ENCODE measurements at places on chromosomes 6 and 20. TPM values are rescaled to one million over a fixed set of nuclear protein-coding genes. Genes with fewer than 3 reads are reported as not detected.

KIFC1 gene
- 1.1 TPM for total RNA-seq

FOXQ1 gene
- total RNA-seq: 0.09 TPM

TTK gene
- 1.2 TPM for total RNA-seq

THBS2 gene
- not detected for total RNA-seq

MUCL3 gene
- not detected for total RNA-seq

SLC17A1 gene
- total RNA-seq: not detected

ARMH2 gene
- 4.6 TPM for total RNA-seq

TRIM40 gene
- not detected for total RNA-seq

CDC5L gene
- 18.8 TPM for total RNA-seq

CTSA gene
- total RNA-seq: 55.5 TPM

LRRC73 gene
- 0.53 TPM for total RNA-seq

ULBP3 gene
- total RNA-seq: 0.43 TPM

GRCh38 chr6:54115966-54116365, 4.7 kb downstream of the MLIP start:
- H3K4me3 ChIP-seq: no peak overlapping the region
- no peaks in the 10 kb centered on the region for H3K4me1 ChIP-seq
- H3K27ac ChIP-seq: no peak overlapping the region
- no peak for DNase-seq

DNA sequence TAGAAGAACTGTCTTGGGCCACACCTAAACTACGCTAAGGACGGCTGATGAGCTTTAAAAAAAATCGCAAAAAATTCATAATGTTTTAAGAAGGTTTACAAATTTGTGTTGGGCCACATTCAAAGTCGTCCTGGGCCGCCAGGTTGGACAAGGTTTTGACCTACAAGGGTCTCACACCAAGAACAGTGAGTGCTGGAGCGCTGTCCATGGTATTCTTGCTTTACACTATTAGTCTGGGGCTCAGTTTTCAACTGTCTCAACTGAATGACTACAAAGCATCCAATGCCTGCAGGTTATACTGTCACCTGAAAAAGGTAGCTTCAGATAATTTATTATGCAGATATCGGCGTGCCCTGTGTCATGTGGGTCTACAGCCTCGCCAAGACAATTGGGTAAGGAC, 3.7 kb upstream of the FAXC start:
- H3K4me1 ChIP-seq: no peaks in the 10 kb centered on the region
- peaks cover 13% of the 10 kb centered on the region for H3K27me3 ChIP-seq
- H3K27ac ChIP-seq: no peak overlapping the region
- no peak for DNase-seq

GRCh38 chr6:3139090-3139903, 18.0 kb downstream of the TUBB2A start:
- DNase-seq: no peak
- H3K27ac ChIP-seq: no peak overlapping the region
- no peak overlapping the region for H3K4me3 ChIP-seq
- H3K4me1 ChIP-seq: no peaks in the 10 kb centered on the region

DNA sequence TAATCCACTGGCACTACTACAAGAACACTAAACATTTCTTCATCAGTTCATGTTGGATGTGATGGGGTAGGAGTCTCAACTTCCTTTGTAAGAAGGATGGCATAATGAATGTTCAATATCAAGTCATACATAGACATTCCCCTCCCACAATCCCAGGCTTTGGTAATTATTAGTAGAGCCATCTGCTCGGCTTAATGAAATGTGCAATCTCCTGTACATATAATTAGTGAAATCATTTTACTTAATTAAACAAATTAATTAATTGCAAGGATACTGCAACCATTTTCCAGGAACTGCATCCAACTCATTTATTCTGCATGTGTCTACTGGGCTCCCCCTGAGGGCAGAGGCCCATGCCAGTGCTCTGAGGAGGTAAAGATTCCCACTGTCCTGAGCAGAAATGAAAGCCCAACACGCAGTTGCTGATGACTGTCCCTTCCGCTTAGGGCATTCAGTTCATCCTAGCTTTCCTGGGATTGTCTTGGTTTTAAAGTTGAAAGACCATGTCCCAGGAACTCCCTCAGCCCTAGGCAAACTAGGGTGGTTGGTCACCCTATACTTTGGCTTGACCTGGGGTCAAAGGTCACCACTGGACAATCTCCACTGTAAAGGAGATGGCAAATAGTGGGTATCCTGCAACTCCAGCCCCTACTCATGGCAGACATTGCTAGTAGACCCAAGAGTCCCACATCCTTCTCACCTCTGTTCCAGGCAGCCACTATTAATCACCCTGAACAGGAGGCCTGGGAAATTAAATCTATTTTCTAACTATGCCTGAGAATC, 109.8 kb downstream of the TRERF1 start:
- no peak overlapping the region for H3K4me3 ChIP-seq
- H3K36me3 ChIP-seq: no peaks in the 10 kb centered on the region
- H3K27ac ChIP-seq: no peak overlapping the region
- no peaks in the 10 kb centered on the region for H3K4me1 ChIP-seq
- no peaks in the 10 kb centered on the region for H3K27me3 ChIP-seq

DNA sequence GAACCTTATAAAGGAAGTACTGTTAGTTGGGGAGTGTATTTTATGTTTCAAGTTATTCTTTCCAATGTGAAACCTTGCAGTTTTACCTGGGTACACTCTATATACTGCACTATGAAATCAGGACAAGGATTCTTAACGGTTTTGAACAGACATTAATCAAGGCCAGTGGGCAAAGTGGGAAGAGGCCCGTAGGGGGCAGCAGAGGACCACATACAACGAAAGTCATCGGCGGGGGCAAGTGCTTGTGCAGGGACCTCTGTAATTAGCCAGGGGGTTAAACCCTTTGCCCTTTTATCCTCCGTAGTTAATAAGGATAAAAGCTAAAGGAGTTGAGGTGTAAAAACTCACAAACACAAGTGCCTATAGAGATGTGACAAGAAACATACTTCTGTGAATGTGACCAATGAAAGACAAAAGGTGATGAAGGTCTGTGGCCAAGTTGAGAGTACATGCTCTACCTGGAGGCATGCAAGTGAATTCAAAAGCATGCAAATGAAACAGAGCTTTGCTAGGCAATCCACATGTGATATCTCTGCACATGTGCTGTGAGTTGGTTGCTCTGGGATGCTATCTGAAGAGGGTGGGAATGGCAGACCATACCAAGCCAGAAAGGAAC, 392.7 kb upstream of the MAN1A1 start:
- no peak overlapping the region for H3K27ac ChIP-seq
- no peaks in the 10 kb centered on the region for H3K36me3 ChIP-seq
- no peak overlapping the region for H3K4me3 ChIP-seq
- H3K4me1 ChIP-seq: no peaks in the 10 kb centered on the region
- no peak for DNase-seq

GRCh38 chr6:26272171-26272637, 92.8 kb upstream of the BTN3A2 start:
- H3K27ac ChIP-seq: peak overlapping the region; percentile 89
- peaks cover 18% of the 10 kb centered on the region for H3K4me1 ChIP-seq
- DNase-seq: peak; percentile 51
- H3K4me3 ChIP-seq: peak overlapping the region; percentile 71
- no peaks in the 10 kb centered on the region for H3K36me3 ChIP-seq

DNA sequence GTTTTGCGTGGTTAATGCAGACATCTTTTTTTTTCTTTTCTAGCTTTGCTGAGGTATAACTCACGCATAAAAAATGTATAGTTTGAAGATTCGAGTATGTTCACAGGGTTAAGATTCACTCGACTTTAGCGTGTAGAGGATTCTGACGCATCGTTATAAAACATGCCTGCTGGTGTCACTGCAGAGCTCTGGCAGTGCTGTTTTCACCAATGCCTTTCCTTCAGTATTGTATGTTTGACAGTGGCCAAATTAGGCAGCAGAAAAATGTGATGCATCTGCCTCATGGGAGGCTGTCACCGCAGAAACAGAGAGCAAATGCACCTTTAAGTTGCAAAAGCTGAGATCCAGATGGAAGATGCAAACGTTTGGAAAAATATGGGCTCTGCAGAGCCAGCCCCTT, 18.0 kb upstream of the SIRPB2 start:
- peak; percentile 48 for DNase-seq
- H3K27me3 ChIP-seq: peaks cover 10% of the 10 kb centered on the region
- H3K4me1 ChIP-seq: no peaks in the 10 kb centered on the region
- H3K27ac ChIP-seq: no peak overlapping the region

GRCh38 chr20:19974630-19975435, 42.3 kb upstream of the NAA20 start:
- DNase-seq: no peak
- no peaks in the 10 kb centered on the region for H3K36me3 ChIP-seq
- peaks cover 13% of the 10 kb centered on the region for H3K4me1 ChIP-seq
- H3K27me3 ChIP-seq: no peaks in the 10 kb centered on the region

GRCh38 chr20:37345339-37346235, at the start of gene SRC:
Gene SRC (plus strand): TSS chr20:37346140. CDS start chr20:37384154, 38,014 bp downstream.
- DNase-seq: peak; percentile 25
- no peaks in the 10 kb centered on the region for H3K36me3 ChIP-seq
- no peak within 1 kb of the TSS for H3K27ac ChIP-seq
- peaks cover 22% of the 10 kb centered on the region for H3K4me1 ChIP-seq

GRCh38 chr20:11895861-11896387, 21.8 kb upstream of the BTBD3 start:
- no peak for DNase-seq
- no peak overlapping the region for H3K4me3 ChIP-seq
- H3K27me3 ChIP-seq: no peaks in the 10 kb centered on the region
- H3K4me1 ChIP-seq: no peaks in the 10 kb centered on the region

GRCh38 chr6:127451388-127451787, 7.8 kb downstream of the KIAA0408 start:
- H3K36me3 ChIP-seq: no peaks in the 10 kb centered on the region
- no peaks in the 10 kb centered on the region for H3K27me3 ChIP-seq
- H3K27ac ChIP-seq: no peak overlapping the region

DNA sequence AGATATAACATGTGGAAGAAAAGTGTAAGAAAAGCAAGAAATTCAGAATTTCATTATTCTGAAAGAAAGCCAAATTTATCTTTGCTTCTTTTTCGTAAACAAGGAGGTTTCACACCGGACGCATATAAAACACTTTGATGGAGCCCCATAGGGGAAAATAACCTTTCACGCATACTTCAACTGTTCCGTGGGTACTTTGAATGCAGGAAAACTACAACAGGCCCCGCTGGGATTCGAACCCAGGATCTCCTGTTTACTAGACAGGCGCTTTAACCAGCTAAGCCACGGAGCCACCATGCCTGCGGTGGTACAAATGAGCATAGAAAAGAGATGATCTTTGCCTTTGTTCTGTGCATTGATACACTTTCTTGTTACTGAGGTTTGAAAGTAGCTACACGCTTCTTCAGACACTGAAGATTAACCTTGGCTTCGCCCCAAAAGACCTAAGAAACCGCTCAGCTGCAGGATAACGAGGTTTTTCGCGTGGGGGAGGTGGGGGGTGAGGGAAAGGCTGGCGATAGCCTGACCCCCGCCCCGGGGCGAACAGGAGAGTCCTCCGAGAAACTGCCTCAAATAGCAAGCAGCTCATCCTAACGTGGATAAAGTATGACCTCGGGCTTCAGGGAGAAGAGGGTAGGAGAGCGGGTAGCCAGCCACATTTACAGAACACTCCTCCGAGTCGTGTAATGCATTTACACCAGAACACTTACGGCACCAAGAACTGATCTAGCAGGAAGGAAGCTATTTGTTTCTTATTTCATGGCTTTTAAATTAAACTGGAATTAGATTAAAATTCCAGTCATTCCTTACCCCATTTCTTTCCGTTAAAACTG, 5.3 kb upstream of the HMGN4 start:
- no peaks in the 10 kb centered on the region for H3K36me3 ChIP-seq
- peak overlapping the region; percentile 86 for H3K4me3 ChIP-seq
- H3K4me1 ChIP-seq: peaks cover 20% of the 10 kb centered on the region
- DNase-seq: peak; percentile 90

GRCh38 chr6:98333273-98333672, 501.1 kb upstream of the POU3F2 start:
- no peak overlapping the region for H3K4me3 ChIP-seq

GRCh38 chr6:11219400-11219834, 13.1 kb downstream of the NEDD9 start:
- DNase-seq: no peak
- H3K4me1 ChIP-seq: peaks cover 30% of the 10 kb centered on the region
- H3K36me3 ChIP-seq: peaks cover 23% of the 10 kb centered on the region
- no peak overlapping the region for H3K27ac ChIP-seq
- no peaks in the 10 kb centered on the region for H3K27me3 ChIP-seq

GRCh38 chr20:17873410-17874270, 95.0 kb downstream of the SNX5 start:
- H3K27ac ChIP-seq: no peak overlapping the region
- H3K36me3 ChIP-seq: no peaks in the 10 kb centered on the region
- no peak overlapping the region for H3K4me3 ChIP-seq
- DNase-seq: no peak

DNA sequence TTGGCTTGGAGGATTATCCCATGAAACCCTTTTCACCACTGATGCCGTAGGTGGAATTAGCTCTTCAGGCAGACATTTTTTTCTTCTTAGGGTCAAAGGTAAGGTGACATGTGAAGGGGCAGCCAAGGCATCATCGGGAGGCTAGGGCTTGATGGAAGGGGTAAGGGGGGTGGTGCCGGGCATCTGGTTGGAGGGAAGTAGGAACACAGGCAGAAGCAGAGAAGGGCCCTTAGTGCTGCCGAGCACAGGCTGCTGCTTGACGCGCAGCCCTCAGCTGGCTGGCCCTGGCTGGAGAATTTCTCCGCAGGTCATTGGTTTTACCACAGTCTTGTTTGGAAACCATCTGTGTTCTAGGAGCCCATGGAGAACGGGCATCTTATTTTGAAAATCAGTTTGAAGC, 54.7 kb downstream of the TRAF3IP2 start:
- H3K36me3 ChIP-seq: peaks cover 2% of the 10 kb centered on the region

All from T-cell (primary cell).